Activated CD4-positive, alpha-beta T cell treated with anti-CD3 and anti-CD28 coated beads for 36 hours (primary cell): ENCODE measurements at places on chromosomes 11 and 22.

DNA sequence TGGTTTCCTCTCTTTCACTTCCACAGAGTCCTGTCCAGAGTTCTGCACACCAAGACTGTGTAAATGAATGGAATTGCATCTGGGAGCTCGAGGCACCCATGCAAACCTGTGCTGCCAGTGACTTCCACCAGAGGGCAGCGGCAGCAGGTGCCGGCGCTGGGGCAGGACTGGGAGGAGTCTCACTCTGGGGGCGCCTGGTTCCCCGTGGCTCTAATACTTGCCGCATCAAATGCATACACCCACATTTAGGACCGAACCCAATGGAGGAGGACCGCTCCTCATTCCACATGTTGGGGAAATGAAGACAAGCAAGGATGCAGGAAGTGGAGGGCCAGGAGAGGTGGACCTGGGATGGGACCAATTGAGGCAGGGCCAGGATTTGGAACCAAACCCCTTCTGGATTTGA, 1.1 kb upstream of the CD6 start:
- peak; percentile 91 for DNase-seq

DNA sequence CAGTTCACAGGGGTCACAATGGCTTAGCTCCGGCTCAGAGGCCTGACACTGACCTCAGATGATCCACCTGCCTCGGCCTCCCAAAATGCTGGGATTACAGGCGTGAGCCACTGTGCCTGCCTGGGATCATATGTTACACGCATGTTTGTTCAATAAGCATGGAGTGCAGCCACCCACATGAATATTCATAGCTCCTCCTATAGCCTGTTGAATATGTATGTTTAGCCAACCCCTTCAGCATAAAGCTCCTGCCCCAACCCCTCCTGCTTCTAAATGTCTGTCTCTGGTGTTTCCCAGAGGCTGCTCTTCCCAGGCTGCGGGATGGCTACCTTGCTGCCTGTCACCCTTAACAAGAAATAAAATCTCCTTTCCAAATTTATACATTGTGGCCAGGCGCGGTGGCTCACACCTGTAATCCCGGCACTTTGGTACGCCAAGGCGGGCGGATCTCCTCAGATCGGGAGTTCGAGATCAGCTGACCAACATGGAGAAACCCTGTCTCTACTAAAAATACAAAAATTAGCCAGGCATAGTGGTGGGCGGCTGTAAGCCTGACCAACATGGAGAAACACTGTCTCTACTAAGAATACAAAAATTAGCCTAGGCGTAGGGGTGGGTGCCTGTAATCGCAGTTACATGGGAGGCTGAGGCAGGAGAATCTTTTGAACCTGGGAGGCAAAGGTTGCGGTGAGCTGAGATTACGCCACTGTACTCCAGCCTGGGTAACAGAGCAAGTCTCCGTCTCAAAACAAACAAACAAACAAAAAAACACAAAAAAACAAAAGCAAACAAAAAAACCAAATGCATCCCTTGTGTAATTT, 1.1 kb upstream of the APOBEC3F start:
- no peak for DNase-seq

DNA sequence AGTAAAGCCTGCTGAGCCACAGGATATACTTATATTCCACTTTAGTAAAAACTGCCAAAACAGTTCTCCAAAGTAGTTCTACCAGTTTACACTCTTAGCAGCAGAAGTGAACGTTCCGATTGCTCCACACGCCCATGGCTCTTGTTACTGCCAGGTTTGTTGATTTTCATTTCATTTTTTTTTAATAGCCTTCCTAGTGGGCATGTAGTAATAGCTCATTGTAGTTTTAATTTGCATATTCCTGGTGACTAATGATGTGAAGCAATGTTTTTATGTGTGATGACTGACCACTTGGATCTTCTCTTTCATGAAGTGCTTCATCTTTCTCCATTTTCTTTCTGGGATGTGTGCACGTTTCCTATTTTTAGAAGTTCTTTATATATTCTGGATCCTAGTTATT, 4.8 kb upstream of the C11orf97 start:
- no peak for DNase-seq

DNA sequence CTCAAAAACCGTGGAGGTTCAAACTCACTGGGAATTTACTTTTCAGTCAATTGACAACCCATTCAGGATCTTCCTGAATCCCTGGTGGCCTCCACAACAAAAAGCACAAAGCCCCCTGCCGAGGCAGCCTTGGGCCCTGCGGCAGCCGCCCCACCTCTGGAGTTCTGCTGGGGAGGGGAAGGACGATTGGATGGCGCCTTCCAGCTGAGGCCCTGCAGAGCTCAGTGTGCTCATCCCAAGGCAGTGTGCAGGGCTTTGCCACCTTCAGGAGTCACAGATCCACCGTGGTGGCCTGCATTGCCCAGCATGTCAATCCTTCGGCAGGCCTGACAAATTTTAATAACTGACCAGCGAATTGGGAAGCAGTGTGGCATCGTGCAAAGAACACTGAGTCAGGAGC, 7.4 kb downstream of the ZFTA start:
- no peak for DNase-seq

- no peak for DNase-seq
Measured at GRCh38 chr11:112025707-112026106, 499 bp downstream of the DLAT start.

- DNase-seq = peak; percentile 90
Measured at GRCh38 chr11:119323532-119324033, 6.7 kb upstream of the MCAM start.

DNA sequence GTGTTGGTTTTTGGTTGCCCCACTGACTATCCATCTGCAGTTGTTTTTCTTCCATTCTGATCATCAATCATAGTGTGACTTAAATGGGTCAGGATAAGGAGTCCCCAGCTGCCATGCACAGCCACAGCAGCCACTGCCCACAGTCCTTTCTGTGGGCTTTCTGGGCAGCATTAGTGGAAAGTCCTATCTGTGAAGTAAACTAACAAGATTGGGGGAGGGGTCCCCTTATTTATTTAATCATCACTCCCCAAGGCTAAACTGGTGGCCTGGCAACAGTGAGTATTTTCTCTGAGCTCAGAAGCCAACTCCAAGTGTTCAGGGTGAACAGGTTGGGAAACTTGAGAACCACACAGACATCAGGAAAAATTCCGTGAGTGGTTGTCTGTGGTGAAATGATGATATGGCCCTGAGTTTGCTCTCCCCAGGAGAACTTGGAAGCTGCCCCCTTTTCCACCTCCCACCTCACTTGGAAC, 145.0 kb downstream of the CCDC34 start:
- DNase-seq = no peak

DNA sequence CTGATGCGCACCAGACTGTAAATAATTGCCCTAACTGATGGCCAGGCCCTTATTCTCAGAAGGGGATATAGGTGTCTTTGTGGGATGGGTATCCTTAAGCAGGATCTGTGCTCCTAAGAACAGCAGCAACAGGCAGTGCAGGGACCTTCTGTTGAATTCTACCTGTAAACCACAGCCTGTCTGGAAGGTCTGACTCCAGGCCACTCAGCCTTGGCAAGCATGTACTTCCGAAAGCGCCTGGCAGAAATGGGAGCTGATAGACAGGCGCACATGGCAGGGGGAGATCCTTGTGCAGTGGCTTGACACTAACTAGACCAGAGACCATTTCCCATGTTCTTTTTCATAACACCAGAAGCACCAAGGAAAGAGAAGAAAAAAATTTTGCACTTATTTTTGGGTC, 59.0 kb downstream of the C22orf31 start:
- DNase-seq = no peak

DNA sequence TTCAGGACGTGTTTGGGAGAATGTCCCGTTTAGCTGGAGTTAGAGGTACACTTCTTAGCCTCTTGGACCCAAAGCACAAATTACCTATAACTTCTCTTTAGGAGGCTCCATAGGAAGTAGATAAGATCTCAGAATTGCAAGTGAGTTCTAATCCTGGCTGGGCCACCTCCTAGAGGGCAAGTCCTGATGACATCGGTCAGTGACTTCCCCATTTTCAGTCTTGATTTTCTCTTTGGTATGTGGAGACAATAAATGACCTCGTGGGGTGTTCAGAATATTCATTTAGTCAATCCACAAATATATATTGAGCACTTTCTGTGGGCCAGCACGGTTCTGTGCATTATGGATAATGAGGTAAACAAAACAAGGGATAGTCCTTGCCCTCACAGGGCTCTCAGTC, 208.6 kb downstream of the CWF19L2 start:
- no peak for DNase-seq

DNA sequence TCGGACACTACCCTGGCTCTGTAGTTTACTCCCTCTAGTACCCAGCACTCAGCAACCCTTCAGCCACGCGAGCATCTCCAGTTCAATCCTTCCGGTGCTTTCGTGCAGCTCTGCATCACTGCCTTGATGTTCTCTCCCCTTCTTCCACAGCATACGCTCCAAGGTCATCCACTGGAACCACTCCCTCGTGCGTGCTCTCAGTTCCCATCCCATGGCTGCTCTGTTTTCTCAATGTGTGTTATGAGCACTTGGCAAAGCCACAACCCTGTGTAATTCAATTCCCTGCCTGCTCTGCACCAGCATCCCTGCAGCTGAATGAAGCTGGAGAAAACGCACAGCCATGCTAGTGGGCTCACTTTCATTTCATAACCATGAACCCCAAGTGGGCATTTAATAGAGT, 38.5 kb upstream of the NFRKB start:
- DNase-seq = no peak

DNA sequence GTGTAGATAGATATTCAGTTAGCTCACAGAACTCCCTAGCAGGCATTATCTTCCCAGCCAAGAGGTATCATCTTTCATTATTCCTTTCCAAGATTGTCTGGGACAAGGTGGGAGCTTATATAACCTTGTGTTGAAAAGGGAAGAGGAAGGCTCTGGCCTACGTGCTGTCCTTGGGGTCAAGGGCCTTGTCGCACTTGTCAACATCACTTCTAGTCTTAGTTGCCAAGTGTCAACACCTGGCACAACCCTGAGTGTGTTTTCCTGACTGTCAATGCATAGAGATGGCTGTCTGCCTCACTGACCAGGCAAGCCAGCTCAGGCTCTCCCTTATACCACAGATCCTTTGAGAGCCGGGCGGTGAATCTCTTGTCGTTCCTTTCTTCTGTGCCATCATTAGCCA, 331.9 kb downstream of the CNTN5 start:
- no peak for DNase-seq

DNA sequence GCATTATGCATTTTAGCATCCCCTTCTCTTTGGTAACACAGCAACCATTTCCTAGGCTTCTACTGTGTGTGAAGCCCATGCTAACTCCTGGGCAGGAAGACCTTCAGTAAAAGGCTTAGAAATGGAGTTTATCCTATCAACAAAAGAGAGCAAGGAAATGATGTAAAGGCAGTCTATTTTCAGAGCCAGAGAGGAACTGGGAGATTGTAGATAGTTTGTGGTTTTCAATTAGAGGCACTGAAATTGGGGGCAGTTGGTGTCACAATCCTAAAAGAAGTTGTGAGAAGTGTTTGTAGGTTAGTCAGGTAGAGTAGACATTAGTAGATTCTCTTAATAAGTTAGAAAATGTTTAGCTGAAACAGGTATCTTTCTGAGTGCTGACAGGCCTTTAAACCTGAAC, 7.1 kb downstream of the ACAD8 start:
- DNase-seq = no peak

DNA sequence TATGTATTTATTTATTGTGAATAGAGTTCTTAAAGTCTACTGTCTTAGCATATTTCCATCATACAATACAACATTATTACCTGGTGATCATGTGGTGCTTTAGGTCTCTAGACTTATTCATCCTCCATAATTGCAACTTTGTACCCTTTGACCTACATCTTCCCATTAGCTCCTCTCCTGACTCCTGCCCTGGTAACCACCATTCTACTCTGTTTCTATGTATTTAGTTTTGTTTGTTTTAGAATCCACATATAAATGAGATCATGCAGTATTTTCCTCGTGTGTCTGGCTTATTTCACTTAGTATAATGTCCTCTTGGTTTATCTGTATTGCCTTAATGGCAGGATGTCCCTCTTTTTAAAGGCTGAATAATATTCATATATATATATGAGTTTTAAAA, 22.7 kb downstream of the NCAM1 start:
- DNase-seq = no peak

- no peak for DNase-seq
Measured at GRCh38 chr11:11170352-11171084, 182.5 kb downstream of the CSNK2A3 start.

- no peak for DNase-seq
Measured at GRCh38 chr22:42966497-42966896, 48.5 kb downstream of the PACSIN2 start.

DNA sequence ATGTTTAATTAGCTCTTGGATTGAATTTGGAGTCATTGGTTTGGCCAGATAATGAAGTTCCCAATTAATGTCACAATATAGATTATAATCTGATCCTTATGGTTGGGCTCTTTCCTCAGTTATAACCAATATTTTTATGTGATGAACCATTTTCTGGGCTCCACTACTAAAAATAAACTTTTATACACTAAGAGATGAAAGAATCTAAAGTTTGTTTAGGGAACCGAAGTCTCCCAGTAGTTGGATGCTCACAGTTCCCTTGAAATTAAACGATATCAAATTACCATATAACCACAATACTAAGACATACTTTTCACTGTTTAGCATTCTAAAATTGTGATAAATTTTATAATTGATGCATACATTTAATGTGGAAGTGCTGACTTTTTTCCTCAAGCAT, 47.0 kb upstream of the ARHGAP42 start:
- no peak for DNase-seq

GRCh38 chr22:28438183-28438768, 241.4 kb downstream of the TTC28 start:
- no peak for DNase-seq
